ENCODE measurements at places on chromosomes 4 and X.
A peak's percentile ranks its signal among the peaks of the same experiment; 100 is the strongest.

- no peak for DNase-seq
Measured at GRCh38 chr4:11415409-11416070, 13.2 kb downstream of the HS3ST1 start.

DNA sequence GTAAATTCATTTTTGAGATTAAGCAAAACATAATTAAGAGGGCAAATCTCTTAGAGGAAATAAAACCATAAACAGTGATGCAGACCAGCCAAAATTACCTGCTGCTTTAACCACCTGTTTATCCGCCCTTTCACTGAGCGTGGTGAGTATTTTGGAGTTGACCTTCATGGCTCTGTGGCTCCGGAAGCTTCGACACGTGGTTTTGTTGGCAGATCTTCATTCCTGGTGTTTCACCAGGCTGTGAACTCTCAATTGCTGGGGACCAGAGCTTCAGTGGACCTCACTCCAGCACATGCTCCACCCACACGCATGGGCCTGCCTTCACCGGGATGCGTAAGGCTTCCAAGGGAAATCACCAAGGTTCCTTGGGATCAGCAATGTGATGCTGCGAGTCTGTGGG lies 83.8 kb downstream of the FHDC1 start:
- no peak for DNase-seq

DNA sequence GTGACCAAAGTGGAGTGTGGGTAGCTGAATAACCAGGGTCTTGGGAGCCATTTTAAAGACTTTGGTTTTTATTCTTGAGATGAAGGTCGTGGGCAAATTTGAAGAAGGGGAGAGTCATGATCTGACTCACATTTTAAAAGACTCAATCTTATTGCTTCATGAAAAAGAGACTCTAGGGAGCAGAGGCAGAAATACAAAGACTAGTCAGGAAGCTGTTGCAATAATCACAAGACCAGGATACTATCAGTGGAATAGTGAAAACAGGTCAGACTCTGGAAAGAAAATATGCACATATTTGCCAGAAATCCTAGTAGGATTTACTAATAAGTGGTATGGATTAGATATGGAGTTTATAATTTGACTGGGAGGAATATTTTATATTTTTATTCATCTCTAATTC lies 448.4 kb downstream of the RAPGEF2 start:
- no peak for DNase-seq

- DNase-seq, result no peak
Measured at GRCh38 chrX:101655534-101655933, 4.1 kb downstream of the ARMCX2 start.

GRCh38 chrX:132375941-132376340 lies 112.9 kb downstream of the MBNL3 start:
- DNase-seq, result no peak

DNA sequence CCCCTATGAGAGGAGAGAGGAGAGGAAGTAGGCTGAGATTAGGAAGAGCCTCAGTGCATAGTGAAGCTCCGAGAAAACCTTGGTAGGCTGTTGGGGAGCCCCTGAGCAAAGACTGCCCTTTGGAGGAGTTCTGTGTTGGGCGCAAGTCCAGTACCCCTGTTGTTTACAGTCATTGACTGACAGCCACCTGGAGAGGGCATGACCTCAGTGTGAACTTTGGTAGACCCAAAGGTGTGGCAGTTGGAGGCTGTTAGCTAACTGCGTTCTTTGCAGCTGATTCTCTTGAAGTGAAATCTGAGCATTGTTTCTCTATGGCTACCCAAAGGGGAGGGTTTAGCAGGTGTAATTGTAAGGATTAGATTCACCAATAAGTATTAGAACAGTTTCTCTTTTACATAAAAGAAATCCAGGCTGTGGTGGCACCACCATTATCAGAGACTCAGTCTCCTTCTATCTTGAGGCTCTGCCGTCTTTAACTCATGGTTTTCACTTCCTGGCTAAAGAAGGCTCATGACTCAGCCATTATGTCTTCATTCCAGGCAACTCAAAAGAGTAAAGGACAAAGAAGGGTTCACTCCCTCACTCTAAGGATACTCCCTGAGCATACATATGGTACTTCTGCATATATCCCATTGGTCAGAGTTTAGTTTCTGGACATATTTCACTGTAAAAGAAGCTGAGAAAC lies 33.4 kb downstream of the ANXA3 start:
- DNase-seq, result no peak

DNA sequence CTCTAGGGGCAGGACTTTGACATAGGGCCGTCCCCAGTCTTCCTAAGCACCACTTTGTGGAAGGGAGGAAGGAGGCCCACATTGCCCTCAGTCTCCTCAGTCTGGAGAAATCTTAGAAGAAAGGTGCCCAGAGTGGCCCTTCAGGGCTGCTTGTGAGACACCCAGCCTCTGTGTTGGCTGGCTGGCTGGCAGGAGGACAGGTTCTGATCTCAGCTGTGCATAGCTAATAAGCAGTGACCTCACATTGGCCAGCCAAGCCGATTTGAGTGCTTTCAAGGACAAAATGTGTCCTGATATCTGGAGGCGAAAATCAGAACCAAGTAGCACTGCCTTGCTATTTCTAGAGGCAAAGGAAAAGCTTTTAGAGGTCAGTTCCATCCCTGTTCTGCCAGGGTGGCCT lies 211.5 kb downstream of the BCOR start:
- DNase-seq, result no peak

DNA sequence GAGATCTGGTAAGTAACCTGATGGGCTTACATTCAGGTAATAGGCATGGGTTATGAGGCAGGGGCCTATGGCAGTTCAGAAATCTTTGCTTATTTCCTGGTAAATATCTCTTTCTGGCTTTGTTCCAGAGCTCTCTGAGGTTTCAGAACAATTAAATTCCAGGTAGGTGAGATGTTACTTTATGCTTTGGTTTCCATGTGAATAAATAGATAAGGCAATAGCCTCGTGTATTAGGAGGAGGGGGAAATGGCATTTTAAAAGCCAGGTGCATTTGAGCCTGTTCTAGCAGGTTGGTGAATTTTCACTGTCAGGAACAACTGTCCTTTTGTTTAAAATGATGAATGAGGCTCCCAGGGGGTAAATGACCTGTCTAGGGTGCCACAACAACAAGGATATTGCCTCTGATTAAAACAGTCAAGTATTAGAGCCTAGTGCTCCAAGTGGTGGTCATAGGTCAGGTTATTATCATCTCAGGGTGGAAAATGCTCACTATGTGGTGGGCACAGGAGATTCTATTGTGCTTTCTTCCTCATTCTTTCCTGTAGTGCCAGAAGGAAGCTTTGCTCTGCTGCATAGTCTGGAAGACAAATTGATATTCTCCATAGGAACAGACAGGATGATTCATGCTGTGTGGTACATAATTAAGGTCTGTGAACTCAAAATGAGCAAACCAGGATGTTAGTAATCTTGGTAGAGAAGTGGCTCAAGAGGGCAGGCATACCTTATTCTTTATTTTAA lies 296.2 kb downstream of the INPP4B start:
- no peak for DNase-seq

DNA sequence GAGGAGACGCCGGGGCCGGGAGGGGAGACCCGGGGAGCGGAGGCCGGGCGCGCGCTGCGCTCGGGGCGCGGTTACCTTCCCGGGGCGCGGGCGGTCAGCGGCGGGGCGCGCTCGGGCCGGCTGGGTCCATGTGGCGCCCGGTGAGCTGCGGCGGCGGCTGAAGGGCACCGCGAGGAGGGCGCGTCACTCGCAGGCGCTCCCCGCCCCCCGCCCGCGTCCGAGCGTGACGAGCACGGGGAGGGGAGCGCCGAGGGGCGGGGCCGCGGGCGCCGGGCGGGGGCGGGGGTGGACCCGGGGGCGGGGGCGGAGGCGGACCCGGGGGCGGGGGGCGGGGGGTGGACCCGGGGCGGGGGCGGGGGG lies at the start of gene CPLX1:
TSS of gene CPLX1 (minus strand) at position 159 of the 360 bp plus-strand sequence. CDS start 1,607 bp downstream, outside the sequence.
- DNase-seq, result no peak

GRCh38 chr4:3284734-3285557 lies 7.9 kb upstream of the RGS12 start:
- DNase-seq, result no peak

DNA sequence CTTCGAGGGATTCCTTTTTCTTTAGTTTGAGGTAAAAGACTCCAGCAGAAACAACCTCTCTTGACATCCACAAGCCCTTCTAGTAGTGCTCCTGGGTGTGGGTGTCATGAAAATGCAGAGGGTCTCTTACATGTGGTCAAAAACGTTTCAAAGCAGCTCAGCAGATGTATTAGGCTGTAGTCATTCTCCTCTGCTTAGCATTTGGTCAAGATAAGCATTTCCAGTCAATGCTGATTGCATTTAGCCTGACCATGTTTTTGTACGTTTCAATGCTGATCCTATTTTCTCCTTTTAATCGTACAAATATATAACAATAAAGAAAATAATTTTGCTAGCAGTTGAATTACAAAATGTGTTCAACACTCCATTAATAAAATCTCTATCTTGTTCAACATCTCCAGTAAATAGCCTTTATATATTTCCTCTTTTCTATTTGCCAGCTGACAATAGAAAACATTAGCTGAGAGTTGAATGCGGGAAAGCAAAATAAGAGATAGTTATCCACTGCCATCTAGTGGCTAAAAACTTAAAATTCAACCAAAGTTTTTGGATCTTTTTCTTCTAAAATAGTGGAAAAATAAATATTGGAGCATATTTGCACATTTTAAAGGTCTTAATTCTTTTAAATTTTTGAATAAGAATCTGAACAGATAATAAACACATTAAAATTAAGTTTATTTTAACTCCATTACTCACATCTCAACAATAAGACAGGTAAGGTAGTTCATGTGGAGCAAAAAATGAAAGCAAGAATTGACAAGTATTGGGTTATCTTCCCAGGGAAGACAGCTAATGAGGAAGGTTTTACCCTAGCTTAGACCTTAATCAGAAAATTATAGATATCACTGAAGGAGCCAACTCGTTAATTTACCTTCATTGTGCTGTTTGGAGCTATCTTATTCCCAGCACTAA lies 15.2 kb upstream of the PACRGL start:
- DNase-seq, result no peak

DNA sequence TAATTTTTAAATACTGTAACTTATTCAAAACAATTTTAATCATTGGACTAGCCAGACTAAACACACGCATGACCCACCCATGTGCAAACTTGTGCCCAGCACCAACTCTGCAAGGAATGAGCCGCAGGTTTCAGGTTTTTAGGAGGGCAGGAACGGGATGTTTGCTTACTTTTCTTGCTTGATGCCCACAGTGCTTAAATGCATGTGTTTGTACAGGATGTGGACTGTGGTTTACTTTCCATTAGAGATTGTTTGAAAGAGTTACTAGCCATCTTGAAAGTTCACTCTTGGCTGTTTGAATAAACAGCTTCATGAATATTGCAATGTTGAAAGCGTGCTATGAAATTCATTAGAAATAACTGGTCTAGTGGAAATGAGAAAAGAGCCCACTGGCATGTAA lies 83.3 kb downstream of the STK32B start:
- DNase-seq, result no peak

- no peak for DNase-seq
Measured at GRCh38 chr4:107404591-107405300, 315.3 kb downstream of the PAPSS1 start.

DNA sequence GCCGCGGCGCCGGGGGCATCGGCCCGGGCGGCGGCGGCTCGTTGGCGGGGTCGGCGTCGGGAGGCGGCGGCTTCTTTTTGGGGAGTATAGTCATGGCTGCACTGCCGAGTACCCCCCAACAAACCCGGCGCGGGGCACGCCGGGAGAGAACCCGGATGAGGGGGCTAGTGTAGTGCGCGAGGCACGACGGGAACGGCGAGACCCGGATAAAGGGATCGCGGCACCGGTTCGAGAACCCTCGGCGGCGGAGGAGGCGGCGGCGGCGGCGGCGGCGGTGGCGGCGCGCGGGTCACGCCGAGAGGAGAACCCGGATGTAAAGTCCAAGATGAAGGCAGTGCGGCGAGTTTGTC lies at the start of gene OTUD5:
TSS of gene OTUD5 (minus strand) at position 131 of the 350 bp plus-strand sequence. CDS start at position 94, 37 bp downstream.
- DNase-seq, result peak; percentile 77

DNA sequence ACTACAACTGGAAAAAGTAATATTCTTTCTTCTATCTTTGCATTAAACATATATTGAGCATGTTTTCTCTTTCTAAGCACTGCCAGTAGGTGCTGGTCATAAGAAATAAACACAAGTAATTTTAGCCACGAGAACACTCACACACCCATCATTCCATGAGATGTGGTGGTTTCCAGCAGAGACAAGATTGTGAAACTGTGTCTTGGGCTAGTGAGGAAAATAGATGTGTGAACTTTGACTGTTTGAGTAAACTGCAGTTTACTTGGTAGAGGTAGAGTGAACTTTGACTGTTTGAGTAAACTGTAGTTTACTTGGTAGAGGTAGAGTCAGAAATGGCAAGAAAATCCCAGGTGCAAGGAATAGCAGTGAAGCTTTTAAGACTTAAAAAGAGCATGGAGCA lies 300.9 kb upstream of the HS3ST1 start:
- DNase-seq, result no peak

GRCh38 chr4:165177725-165178666 lies 29.4 kb upstream of the KLHL2 start:
- DNase-seq, result no peak

- DNase-seq, result no peak
Measured at GRCh38 chr4:159520074-159520473, 417.2 kb downstream of the RAPGEF2 start.

GRCh38 chr4:88697588-88698329 lies at the start of gene NAP1L5:
NAP1L5 (minus strand) TSS chr4:88697829; CDS start chr4:88697754, 75 bp downstream.
- peak; percentile 68 for DNase-seq

GRCh38 chr4:37601531-37601930 lies 84.6 kb downstream of the RELL1 start:
- DNase-seq, result no peak
